ENCODE measurements at places on chromosomes 6 and 20.

GRCh38 chr20:44979090-44979621 lies 12.8 kb downstream of the STK4 start:
- peak; percentile 85 for DNase-seq

DNA sequence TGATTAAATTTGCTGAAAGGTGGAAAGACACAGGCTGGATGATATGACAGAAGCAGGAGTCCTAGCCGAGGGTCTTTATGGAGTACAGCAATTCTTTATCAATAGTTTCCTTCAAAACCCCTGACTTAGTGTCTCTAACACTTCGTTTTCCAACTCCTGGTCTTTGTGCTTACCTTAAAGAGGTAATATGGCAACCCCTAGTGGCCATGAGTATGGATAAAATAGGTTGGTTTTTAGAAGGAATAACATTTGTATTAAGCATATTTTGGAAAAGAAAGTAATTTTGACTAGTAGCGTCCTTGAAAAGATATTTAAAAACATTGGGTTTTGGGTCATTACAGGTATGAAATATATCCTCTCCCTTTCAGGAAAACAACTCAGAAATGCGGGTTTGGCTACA lies 51.9 kb downstream of the VGLL2 start:
- DNase-seq, result peak; percentile 19

- DNase-seq, result no peak
These were observed 301.1 kb downstream of the TBC1D7 start for GRCh38 chr6:13027207-13027606.

DNA sequence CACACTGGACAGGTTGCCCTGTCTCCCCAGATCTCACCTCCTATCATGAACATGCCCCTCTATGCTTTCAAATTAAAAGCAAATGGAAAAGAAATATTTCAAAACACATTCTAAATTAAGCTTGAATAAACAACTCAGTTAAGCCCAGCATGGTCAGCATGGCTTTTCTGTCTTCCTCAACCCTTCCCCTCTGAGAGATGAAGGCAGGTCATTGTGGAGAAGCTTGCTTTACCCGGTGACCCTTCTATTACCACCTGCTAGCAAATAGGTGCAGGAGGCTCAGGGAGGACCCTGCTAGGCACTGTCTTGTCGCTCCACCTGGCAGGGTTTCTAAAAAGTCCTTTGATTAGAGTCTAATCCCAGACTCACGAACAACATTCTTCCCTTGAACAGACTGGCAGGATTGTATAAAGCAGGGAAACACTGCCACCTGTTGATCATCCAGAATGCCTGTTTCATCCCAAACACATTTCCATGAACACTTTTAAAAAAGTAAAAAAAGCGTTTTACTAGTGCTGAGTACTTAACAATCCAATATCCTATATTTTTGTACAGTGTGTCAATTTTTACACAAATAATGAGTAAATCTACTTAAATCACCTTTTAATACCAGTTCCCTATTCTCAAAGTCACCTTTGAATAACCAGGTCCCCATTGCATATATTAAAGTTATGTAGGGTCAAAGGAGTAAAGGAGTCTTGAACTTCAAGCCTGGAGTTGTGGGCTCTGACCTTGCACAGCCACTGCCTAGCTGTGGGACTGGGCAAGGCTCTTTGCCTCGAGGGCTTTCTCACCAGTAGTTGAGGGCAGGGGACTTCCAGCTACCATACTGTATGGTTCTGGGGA lies 75.5 kb downstream of the GPR6 start:
- DNase-seq, result peak; percentile 45

DNA sequence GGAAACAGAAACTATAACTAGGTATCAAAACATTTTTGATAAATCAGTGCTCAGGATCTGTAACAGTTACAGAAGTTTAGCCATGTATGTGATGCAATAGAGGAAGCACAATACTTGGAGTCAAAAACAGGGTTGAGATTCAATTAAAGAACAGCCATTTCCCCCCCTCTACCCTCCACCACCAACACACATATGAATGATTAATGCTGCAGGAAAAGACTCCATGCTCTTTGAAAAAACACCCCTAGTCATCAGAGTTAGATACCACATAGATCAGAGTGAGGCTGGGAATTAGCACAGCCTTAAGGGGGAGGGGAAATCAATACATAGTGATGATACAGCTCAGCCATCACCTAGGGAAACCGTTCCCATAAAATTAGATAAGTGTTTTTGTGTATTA lies 108.9 kb upstream of the EMILIN3 start:
- DNase-seq, result no peak

DNA sequence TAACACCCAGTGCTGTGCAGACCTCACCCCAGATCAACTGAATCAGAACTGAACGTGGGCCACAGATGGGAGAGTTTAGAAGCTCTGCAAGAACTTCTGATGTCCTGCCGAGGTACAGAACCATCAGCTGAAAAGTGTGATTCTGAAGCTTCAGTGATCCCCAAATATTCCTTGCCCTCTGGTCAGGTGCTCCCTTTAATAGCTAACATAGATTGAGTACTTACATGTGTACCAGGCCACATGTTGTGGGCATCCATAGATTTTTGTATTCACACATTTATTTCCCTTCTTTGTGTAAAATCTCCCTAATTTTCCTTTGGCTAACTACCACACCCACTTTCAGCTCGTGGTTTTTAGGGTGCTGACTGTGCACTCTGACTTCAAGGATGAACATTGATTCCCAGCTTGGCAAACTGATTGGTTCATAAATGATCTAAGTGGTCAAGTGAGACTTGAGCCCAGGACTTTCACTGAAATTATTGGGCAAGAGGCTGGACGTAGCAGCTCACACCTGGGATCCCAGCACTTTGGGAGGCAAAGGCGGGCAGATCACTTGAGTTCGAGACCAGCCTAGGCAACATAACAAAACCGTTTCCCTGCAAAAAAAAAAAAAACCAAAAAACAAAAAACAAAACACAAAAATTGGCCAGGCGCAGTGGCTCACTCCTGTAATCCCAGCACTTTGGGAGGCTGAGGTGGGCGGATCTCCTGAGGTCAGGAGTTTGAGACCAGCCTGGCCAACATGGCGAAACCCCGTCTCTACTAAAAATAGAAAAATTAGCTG lies 162.2 kb downstream of the BCAS1 start:
- no peak for DNase-seq

GRCh38 chr20:62362991-62363919 lies 3.9 kb downstream of the LAMA5 start:
- DNase-seq, result no peak

GRCh38 chr6:134145786-134146185 lies 93.4 kb upstream of the SLC2A12 start:
- DNase-seq, result peak; percentile 17

DNA sequence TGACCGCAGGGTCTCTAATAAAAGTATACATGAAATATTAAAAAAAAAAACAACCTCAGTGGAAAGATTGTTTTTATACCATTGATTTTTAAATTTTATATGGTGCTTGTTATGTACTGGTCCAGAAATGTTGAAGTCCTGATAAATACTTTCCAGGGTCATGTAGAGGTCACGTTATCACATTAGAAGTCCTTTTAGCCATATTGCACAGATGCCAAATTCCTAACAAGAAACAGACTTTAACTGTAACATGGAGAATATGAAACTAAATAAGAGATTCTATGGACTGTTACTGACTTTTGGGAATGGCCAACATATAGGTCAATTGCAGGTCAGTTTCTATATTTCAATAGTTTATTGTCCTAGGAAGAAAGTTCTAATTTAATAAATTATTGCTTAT lies 89.0 kb downstream of the ADGRB3 start:
- DNase-seq, result no peak

DNA sequence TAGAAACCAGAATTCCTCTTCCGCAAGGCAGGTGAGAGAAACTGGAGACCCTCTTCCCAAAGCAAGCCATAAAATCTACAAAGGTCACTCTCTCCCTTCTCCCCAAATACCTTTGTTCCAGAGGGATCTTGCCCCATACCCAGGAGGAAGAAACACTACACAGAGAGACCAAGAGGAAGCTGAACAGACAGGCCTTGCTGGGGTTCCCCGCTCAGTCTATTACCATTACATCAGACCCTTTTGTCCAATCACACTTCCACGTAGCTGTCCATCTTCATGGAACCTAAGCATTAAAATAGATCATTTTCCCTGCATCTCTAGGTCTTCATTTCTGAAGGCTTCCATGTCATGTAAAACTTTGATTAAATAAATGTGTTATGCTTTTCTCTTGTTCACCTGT lies 32.1 kb downstream of the METTL24 start:
- no peak for DNase-seq

DNA sequence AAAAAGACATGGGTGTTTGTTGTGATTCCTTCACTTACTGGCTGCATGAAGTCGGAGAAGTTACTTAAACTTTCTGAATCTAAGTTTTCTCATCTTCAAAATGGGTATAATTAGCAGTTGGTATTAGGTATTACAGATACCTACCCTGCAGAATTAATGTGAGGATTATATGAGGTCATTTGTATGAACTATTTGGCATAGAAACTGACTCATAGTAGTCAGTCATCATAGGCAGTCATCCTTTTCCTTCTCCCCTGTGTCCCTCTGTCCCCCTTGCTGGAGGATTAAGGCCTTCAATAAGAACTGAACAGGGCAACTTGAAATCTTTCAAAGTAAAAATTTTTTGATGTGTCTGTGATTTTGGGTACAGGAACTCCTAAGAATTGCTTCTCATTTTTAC lies 26.3 kb downstream of the RALGAPB start:
- no peak for DNase-seq

GRCh38 chr20:32319100-32319499 lies 39.0 kb upstream of the ASXL1 start:
- no peak for DNase-seq

- no peak for DNase-seq
These were observed 66.0 kb upstream of the KIF16B start for GRCh38 chr20:16639027-16639941.

DNA sequence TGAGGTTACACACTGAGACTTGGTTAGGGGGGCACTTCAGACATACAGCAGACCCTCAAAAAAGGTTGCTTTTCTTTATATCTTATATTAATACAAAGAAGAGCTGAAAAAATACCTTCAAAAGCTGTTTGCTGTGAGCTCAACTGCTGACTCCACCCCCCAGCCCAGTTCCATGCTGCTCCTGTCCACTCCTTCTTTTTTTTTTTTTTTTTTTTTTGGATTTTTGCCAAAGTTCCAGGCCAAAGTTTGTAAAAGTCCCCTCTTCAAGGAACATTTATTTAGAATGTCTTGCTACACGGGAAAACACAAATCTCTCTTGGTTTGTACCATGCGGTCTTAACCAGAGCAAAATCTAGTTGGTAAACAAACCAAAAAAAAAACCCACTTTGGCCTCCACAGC lies 85.3 kb upstream of the AKAP12 start:
- DNase-seq, result no peak

- DNase-seq, result no peak
These were observed 25.4 kb downstream of the SEC63 start for GRCh38 chr6:107932580-107932979.

- DNase-seq, result no peak
These were observed 286.0 kb downstream of the ADGB start for GRCh38 chr6:146884728-146885127.

DNA sequence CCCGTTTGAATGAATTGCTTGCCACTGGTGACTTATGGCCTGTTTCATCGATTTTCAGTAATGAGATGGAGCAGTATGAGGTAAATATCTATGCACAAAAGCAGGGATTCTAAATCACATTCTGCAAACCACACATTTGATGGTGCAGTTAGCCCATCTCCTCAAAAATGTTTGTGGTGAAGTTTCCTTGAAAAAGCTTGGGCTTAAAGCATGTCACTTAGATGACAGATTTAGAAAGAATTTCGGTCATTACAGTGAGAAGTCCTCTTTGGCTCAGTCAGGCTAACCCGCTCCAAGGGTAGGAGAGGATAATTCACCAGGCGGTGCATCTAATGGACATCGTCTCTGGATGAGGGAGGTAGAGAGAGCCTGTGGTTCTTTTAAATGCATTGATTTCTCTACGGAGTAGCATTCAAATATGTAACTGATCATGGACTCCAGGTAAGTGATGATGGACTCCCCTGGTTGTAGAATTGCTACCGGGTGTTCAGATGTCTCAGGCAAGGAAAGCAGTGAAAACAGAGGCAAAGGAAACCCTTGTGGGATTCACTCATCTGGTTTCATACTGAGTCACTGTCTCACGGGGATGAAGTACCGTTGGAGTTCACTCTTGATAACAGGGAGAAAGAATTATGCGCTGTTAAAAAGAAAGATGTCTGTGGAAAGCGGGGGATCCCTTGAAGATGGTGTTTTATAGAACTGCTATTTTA lies 65.3 kb downstream of the AIG1 start:
- DNase-seq, result no peak

DNA sequence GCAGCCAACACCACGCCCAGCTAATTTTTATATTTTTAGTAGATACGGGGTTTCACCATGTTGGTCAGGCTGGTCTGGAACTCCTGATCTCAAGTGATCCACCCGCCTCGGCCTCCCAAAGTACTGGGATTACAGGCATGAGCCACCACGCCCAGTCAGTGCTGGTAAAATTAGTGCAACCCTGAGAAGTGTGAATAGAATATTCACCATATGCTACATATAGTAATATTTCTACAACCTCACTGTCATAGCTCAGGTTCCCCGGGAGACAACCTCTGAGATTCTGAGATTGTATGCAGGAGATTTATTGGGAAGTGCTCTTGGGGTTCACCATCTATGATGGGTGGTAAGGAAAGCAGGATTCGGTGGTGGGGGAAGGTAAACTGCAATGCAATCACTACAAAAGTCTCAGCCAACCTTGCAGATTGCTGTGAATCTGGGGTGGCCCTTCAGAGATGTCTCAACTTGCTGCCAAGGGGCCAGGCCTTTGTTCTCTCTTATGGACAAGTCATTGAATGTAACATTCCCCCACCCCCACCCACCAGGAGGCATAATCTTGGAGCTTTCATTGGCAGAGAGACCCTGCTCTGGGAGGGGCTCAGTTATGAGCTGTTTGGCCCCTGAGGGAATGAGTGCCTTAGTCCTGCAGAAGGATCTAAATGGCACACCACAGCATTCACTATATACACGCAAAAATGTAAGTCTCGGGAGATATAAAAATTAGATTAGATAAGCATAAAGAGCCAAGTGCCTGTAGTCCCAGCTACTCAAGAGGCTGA lies 34.0 kb upstream of the SEC63 start:
- DNase-seq, result no peak

GRCh38 chr6:168575346-168576098 lies 134.5 kb downstream of the SMOC2 start:
- no peak for DNase-seq

DNA sequence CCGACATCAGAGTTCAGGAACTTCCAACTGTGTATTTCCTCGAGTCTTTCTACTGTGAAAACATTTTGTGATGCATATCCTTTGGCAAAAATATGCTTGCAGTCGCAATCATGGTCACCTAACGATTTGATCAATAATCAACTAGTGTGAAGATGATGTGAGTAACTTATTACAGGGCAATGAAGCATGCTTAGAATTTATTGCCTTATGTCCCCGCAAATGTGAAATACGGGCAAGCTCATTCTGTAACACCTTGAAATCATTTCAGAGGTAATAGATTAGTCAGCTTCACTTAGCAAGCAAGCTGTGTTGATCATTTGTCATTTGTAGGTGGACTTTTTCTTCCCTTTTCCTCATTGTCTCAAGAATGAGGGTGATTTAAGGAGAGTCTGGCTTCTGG lies 67.9 kb upstream of the DOK5 start:
- DNase-seq, result no peak
